ENCODE measurements at places on chromosomes 3 and 15.

DNA sequence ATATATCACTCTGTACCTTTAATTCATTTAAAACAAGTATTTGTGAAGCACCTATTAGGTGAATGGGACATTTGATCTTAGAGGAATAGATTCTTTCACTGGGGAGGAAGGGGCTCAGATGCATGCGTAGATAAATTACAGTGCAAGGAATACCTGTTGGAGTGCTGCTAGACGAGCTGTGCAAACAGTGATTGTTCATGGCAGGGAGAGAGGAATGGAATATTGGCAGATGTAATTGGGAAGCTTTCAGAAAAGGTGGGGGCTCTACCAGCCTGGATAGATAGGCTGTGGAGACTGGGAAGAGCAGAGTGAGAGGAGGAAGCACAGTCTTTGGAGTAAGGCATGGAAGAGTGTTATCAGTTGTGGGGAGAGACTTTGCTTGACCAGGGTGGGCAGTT lies 116.8 kb downstream of the AKAP13 start:
- DNase-seq: no peak

DNA sequence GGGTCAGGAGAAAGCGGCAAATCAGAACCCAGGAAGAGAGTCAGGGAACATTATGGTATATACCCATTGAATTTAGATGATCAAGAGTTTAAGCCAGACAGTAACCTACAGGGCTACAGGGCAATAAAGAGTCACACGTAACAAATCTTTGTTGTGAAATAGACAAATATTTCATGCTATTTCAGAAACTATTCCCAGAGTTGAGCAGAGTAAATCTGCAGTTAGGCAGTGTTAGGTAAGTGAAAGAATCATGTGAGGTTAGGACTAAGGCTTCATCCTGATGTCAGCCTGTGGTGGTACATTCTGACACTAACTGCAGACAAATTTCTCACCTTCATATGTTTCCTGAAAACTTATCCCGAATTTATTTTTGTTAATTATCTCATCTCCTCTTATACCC lies 153.0 kb downstream of the UBE2E2 start:
- no peak for DNase-seq

DNA sequence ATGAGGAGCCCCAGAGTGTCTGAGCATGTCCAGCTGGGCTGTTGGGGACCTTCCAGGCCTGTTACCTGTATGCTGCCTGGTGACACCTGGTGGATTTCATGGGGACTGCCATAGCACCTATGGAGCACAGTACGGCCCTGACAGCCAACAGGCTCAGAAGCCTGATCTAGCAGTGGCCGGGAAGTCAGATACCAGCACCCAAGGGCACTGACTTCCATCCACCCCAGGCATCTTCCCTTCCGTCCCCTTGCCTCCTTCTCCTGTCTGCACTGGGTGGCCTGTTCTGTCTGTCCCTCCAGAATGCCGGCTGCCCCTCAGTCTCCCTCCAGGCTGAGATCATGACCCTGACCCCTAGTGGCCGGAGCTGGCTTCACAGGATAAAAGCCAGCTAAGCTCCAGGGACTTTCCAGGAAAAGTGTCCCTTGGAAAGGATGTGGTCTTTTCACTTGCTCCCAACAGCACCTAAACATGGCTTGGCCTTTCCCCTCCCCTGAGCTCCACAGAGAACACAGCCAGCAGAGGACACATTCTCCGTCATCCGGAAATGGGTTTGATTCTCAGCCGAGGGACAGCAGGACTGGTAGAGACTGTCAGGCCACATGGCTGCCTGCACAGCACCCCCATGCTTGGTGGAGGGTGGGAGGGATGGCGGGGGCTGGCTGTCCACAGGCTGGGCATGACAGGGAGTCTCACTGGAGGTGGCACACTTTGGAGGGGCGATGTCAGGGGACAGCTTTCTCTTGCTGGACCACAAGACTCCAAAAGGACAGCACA lies 9.5 kb downstream of the RPS17 start:
- DNase-seq: no peak

- no peak for DNase-seq
These were observed 21.8 kb upstream of the PTX3 start for GRCh38 chr3:157414861-157415260.

- DNase-seq: no peak
These were observed 597 bp upstream of the GBE1 start for GRCh38 chr3:81761904-81762580.

DNA sequence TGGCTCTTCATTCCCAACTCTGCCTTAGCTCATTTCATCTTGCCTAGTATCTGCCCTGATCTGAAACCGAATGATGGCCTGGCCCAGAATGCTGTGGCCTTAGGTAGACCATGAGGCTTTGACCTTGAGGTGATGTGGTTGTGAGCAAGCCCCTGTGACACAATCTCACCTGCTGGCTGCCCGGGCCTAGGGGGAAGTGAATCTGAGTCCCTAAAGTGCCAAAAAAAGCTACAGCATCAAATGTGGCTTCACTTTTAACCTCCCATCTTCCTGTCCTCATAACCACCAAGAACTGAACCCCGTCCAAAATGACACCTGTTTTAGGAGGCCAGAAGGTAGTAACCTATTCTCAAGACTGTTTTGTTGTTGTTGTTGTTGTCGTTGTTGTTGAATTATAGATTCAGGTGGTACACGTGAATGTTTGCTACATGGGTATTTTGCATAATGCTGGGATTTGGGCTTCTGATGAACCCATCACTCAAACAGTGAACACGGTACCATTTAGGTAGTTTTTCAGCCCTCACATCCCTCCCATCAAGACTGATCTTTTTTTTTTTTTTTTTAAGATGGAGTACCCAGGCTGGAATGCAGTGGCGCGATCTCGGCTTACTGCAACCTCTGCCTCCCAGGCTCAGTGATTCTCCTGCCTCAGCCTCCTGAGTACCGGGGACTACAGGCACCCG lies 54.6 kb downstream of the MCCC1 start:
- DNase-seq: no peak
